ENCODE measurements at places on chromosomes 2 and 18.

GRCh38 chr2:218671097-218671653 is 627 bp downstream of the RNF25 start:
- peak; percentile 29 for DNase-seq

DNA sequence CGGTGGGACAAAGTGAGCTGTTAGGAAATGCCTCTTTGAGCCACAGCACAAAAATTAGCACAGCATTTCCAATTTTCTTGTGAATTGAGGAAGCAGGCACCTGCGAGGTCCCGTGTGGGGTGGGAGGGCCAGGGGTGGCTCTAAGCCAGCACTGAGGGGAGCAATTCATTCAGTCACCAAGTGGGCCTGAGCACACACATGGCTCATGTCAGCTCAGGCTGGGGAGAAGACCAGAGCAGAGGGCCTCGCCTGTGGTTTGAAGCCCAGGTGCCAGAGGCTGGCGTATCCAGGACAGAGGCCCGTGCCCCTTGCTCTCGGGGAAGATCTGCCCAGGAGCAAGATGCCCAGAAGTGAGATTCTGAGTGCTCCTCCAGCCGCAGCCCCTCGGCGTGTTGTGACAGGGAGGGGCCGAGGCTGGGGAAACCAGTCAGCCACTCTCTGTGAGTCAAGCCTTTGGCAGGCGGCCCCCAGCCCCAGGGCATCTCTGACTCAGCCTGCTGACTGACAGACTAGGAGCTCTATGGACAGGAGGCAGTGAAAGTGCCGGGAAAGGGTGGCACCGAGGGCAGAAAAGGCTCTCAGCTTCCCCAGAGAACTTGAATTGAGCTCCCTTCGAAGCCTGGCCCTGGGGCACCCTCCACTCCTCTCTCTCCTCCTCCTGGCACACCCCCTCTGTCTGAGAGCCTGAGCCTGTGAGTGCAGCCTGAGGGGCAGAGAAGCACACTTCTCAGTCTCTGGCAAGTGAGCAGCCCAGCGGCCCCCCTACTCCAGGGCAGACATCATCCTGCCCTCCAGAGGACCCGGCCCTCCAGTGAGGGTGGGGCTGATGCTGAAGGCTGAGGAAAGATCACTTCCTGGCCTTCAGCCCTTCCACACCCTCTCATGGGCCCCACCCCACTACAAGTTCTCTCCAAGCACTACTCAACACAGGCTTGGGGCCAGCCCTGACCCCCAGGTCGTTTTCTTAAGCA is 32.3 kb downstream of the CYP26B1 start:
- no peak for DNase-seq

GRCh38 chr2:64128943-64129391 is 15.3 kb downstream of the PELI1 start:
- DNase-seq: no peak

DNA sequence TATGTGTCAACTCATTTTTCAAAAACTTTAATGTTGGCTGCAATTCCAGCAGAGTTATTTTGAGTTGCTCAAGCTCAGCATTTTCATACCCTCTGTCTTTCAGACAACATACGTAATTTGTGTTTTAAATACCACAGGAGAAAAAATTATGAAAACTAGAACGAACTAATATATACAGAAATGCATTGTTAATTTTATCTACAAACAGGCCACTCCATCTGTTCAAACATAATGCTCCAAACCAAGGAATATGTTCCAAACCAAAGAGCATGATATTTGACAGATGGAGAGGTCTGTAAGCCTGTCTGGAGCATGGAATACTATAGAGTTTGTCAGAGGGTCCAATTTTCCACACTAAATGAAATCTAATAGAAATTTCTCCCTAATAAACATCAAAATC is 536.2 kb upstream of the FSIP2 start:
- DNase-seq: no peak

GRCh38 chr2:170305711-170306110 is 127.8 kb downstream of the MYO3B start:
- no peak for DNase-seq

DNA sequence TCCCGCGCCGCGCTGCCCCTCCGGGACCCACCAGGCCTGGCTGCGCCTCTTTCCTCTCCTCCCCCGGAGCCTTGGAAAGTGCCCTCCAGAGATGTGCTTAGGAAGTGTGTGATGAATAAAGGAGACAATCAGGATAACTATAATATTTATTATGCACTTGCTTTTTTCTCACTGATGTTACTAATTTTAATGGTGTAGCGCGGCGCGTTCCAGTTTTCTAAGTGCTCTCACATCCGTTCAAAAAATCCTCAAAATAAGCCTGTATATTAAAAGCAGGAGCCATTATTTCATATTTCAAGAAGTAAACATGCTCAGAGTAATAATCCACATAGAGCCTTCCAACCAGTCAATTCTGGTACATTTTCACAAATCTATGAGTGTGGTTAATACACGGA is 941 bp upstream of the MPPE1 start:
- DNase-seq: no peak

DNA sequence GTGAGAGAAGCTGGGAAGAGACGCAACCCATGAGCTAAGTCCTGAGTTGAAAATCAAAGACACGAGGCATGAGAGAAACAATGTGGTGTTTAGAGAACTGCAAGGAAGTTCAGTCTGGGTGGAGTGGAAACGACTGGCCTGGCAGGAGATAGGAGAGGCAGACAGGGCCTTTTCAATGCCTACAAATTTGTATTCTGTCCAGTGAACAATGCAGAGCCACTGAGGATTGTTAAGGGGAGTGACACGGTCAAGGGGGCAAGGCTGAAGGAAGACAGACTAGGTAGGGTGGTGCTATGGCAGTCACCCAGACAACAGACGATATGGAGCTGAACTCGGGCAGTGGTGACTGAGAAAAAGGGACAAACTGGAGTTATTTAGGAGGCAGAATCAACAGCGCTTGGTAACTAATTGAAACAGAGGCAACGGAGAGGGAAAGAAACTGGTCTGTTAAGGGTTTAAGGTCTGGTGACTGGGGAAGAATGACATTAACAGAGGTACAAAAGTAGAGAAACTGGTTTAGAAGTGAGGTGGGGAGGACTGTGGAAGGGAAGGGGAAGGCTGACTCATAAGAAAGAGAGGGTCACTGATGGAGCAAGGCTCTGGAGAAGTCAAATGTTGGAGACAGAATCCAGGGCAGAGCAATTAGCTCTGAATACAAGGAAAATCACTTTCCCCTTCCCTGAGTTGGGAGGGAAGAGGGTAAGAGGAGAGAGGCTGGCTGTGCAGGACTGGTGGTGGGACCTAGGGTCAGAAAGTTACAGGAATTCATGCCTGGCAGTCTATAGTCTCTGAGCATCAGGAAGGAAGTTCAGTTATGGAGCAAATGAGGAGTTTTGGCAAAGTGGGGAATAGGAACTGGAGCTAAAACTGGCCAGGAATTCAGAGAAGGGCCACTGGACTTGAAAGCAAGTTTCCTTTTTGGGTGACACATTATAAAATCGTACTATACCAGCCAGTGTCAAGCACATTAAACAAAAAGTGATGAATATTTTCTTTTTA is 63.4 kb upstream of the CHRNA1 start:
- DNase-seq: no peak

GRCh38 chr2:183752571-183752970 is 628.3 kb downstream of the NUP35 start:
- DNase-seq: no peak

DNA sequence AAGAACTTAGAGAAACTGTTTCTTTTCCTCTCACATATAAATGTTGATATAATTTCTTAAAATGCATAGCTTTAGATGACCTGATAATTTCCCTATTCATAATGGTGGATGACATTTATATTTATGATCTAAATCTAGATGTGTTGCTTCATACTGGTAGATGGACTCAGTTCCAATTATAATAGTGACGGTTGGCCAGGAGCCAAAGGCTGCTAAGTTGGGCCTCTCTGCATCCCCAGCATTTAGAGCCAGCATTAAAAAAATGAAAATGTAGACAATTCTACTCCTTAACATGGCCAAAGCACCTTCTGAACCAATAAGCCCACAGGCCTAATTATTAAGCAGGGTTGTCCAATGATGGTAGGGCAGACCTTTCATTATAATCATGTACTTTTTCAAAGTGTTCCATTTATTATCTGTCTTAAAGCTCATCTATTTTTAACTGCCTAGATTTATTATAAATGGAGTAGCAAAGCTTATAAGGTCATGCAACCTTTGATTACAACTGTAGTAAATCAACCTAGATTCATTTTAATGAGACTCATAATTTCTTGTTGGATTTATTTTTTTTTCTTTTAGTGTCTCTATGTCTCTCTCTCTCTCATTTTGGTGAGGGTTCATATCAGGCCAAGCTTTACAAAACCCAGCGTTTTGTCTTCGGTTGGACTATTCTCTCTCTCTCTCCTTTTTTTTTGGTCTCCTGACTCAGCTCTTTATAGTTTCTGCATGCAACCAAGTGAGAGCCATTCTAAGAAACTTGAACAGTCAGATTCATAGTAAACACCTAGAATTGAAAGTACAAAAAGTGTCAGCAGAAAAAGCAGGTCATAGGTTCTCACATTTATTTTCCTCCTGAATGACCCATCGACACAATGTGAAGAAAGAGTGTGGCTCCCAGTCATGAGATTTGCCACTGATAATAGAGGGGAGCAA is 2016.1 kb upstream of the PIK3C3 start:
- no peak for DNase-seq

GRCh38 chr2:95075440-95076132 is 46.0 kb downstream of the MRPS5 start:
- peak; percentile 3 for DNase-seq

DNA sequence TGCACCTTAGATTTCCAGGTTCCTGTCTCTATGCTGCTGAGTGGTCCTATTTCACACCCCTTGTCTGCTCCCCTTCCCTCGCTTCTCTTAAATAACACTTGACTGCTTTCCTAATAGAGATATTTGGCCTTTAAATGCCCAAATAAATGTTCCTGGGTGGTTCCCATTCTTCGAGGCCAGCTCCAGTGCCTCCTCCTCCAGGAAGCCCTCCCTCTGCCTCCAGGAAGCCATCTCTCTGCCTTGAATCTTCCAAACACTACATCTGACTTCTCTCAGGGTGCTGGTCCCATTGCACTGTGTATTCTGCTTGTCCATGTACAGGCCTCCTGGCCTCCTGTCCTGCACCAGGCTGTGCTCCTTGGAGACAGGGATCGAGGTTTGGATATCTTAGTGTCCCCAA is 14.2 kb downstream of the EHD3 start:
- DNase-seq: no peak

- DNase-seq: no peak
Observed at GRCh38 chr2:69631402-69631801, 12.1 kb downstream of the AAK1 start.

GRCh38 chr2:68726608-68727367 is 7.8 kb upstream of the ARHGAP25 start:
- DNase-seq: no peak

- no peak for DNase-seq
Observed at GRCh38 chr2:109129921-109130722, 1.1 kb downstream of the SH3RF3 start.

DNA sequence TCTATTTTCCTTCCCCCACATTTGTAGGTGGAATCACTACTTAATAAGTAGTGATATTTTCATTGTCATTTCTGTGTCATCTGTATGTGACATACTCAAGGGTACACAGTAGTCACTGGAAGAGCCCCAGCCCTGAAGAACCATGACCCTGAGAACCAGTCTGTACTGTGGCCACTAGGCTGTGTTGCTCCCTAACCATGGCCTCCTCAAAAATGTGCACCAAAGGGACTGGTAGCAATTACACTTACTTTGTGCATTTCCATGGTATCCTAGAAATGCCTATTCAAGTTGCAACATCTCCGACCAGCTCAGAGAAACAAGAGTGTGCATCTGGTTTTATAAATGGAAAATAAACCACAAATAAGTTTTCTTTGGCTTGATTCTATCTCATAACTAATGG is 155.1 kb downstream of the DOCK10 start:
- DNase-seq: peak; percentile 12

- DNase-seq: no peak
Observed at GRCh38 chr2:150410809-150411208, 76.7 kb downstream of the RND3 start.

- no peak for DNase-seq
Observed at GRCh38 chr2:109166811-109167210, 37.8 kb downstream of the SH3RF3 start.

- DNase-seq: peak; percentile 90
Observed at GRCh38 chr18:22930089-22930713, 2.9 kb upstream of the RBBP8 start.

DNA sequence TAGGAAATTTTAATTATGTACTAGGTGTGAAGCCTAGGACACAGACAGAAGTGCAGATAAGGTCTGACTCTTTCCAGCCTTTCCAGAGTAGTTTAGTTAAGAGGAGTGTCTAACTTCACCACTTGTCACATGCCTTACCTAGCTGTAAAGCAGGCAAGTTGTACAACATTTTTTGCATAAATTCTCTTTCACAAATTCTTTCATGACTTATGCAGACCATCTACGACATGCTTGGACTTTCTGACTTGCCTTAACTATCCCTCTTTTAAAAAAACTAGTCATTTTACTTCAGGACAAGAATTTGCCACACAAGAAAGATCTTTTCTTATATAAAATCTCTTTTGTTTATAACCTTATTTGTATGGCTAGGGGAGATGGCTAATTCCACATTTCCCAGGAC is 1273.6 kb upstream of the SLC39A10 start:
- peak; percentile 26 for DNase-seq

DNA sequence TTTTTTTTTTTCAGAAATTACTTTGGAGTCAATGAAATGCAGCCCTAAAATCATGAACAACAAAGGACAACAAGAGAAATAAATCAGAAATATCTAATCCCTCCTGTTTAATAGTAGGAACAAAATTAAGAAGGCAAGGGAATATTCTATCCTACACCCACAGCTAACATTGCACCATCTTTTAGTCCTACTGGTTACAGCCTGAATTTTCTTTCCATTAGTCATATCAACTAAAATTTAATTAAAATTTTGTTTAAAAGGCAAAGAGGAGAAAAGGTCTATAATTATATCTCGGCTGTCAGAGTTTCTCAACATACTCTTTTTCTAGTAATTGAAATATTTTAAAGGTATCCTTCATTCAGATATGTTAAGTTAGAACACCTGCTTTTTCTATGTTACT is 61.9 kb downstream of the DTNA start:
- no peak for DNase-seq

DNA sequence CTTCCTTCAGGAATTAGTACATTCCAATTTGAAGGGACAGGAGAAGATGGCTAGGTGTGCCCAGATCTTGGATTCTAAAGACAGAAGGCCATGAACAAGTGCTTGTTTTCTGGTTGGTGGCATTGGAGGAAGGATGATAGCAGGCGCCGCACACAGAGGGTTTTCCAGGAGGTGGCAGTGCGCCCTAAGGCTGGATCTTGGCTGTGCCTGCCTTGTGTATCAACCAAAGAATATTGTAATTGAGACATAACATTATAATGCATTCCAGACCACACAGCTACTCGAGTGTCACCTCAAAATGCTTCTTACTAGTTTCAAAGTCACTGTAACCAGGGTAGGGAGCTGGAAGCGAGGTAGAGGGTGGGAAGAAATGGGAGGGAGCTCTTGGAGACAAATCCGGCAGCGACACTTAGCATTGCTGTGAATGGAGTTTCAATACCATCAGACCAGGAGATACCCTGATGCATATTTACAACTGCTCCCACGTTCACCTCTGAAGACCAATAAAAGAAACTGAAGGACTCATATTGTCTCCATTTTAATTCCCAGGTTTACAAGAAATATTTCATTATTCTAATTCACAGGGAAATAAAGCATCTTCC is 42.5 kb downstream of the CPO start:
- peak; percentile 15 for DNase-seq

GRCh38 chr18:75378376-75379315 is 48.9 kb downstream of the SMIM21 start:
- no peak for DNase-seq
